ENCODE measurements at places on chromosomes 3 and 15.

DNA sequence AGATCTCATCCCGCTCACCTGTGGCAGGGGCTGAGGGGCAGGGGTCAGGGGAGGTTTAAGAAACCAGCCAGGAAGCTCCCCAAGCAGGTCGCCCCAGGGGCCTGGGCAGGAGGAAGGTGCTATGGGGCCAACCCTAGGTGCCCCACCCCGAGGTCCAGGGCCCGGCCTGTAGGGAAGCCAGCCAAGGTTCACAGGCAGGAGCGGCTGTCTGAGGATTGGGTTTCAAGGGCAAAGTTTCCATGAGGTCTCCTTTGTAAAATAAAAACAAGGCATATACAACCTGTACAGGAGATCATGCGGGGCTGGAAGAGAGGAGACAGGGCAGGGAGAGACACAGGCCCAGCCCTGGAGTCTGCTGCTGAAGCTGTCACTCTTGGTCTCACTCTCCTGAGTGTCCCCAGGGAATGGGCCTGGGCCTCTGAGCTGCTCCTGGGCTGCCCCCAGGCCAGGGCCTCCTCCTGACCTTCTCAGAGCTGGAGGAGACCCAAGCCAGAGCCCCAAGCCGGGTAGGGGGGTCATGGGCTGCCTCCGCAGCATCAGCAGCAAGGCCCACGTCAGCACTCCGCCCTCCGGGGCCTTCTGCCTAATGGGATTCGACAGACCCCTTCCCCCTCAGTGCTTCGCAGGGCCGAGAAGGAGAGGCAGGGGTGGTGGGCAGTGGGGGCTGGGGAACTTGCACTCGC is 5.5 kb downstream of the CPLX3 start:
- DNase-seq: no peak

DNA sequence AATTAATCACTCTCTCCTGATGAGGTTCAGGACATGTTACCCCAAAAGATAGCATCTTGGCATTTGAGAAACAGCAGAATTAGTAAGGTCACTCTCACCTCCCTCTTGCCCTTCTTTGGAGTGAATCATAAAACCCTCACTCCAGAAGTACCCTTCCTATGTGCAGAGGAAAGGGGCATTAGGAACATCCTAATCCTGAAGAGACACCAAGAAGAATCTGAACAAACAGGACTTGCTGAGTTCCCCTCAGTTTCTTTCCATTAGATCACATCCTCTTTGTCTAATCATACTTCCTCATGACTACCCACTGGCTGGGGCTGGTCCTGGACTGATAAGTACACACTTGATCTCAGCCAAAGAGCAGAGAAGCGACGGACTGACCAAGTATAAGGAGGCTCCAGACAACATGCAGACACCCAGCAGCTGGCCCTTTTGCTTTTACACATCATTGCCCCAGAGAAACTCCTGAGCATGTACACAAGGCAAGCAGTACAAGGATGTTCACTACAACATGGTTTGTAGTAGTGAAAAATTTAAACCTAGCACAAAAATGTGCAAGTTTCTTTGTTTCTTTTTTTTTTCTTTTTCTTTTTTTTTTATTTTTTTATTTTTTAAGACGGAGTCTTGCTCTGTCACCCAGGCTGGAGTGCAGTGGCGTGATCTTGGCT is 15.0 kb upstream of the TM6SF1 start:
- DNase-seq: no peak

GRCh38 chr3:18420555-18420954 is 4.6 kb downstream of the SATB1 start:
- no peak for DNase-seq

DNA sequence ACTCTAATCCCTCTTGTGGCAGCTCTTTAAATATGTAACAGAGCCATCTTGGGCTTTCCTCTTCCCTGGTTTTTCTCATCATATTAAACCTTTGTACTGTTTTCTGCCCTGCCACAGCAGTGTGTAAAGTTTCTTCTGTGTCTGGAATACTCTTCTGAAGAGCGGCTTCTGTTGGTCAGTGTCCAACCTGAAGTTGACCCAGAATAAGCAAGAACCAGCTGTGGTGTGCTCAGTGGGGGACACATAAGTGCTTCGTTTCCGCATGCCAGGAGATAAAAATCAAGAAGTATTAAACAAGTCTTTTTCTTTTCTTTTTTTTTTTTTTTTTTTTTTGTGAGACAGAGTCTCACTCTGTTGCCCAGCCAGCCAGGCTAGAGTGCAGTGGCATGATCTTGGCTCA is 173.2 kb upstream of the CHRM5 start:
- DNase-seq: no peak

GRCh38 chr3:25350725-25351114 is 77.3 kb upstream of the RARB start:
- DNase-seq: no peak

- no peak for DNase-seq
Measured at GRCh38 chr3:1591327-1592028, 498.7 kb downstream of the CNTN6 start.

- no peak for DNase-seq
Measured at GRCh38 chr15:72096796-72097195, 21.2 kb downstream of the MYO9A start.

GRCh38 chr15:57385923-57386390 is 9.7 kb downstream of the CGNL1 start:
- no peak for DNase-seq

DNA sequence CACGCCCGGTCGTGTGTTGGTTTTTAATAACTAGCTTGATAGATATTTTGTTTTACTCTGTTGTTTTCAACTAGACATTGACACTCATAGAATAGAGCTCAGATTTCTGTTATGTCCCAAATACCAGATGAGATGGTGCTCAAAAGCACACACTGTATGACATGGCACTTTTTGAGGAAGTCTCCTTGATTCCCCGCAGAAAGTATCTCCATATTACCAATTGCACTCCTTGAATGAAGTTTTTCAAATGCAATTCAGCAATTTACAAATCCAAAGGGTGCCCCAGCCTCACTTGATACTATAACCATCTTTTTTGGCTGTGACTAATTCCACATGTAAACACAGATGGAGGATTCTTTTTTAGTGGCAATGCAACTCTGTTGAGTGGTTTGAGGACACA is 92.0 kb upstream of the IGF1R start:
- DNase-seq: no peak

- DNase-seq: no peak
Measured at GRCh38 chr15:98727115-98728040, 79.0 kb downstream of the IGF1R start.

DNA sequence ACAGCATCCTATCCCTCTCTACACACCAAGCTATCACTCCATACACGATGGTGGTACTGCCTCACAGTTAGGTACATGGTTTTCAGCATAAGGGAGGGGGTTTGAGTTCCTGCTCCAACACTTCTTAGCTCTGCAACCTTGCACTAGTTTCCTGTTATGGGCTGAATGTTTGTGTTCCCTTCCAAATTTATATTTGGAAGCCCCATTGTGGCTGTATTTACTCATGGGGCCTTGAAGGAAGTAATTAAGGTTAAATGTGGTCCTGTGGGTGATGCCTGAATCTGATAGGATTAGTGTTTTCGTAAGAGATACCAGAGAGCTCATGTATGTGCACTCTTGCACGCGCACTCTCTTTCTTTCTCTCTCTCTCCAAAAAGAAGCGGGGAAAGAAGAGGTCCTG is 259.4 kb downstream of the RORA start:
- DNase-seq: no peak

DNA sequence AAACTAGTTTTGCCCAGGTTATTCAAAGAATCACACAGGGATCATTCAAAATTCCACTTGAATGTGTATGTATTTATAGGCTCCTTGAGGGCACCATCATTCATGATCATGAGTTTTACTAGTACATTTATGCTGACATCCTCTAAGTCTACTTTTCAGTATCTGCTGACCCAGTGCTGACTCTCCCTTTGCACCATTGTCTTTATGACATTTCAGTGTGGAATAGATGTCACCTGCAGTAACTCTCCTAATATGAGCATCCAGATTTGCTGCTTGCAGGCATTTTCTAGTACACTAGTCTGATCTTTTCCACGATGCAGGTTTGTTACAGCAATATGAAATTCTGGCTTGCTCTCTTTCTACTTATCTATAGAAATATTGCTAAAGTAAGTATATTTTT is 1603.5 kb downstream of the SI start:
- DNase-seq: no peak

DNA sequence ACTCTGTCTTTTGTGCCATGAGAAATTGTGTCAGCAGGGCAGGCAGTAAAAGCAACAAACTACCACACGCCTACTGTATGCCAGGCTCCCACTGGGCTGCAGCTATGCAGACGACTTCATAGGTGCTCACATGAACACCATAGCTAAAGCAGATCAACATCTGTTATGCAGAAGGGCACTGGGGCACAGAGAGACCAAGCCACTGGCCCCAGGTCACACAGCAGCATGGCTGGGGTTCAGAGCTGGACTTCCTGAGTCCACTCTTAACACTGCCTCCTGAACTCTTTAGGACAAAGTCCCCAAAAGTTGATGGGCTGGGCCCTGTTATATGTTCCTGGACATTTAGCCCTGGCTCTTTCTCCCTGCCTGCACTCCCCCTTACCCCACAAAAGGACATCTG is 12.4 kb downstream of the TPRA1 start:
- no peak for DNase-seq

- DNase-seq: no peak
Measured at GRCh38 chr15:22831473-22831872, 7.0 kb upstream of the NIPA2 start.

GRCh38 chr3:10363935-10364334 is 43.0 kb upstream of the SEC13 start:
- no peak for DNase-seq
